GM18507 (cell line): ENCODE measurements at places on chromosomes 2 and 18.

DNA sequence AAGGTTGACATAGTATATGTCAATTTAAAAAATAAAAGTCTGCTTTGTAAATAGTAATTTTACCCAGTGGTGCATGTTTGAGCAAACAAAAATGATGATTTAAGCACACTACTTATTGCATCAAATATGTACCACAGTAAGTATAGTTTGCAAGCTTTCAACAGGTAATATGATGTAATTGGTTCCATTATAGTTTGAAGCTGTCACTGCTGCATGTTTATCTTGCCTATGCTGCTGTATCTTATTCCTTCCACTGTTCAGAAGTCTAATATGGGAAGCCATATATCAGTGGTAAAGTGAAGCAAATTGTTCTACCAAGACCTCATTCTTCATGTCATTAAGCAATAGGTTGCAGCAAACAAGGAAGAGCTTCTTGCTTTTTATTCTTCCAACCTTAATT is 78.6 kb upstream of the CSRNP3 start:
- DNase-seq: no peak

- no peak for DNase-seq
These were observed 55.7 kb downstream of the ACSL3 start for GRCh38 chr2:222916229-222917197.

GRCh38 chr2:133562558-133562957 is 5.7 kb downstream of the NCKAP5 start:
- no peak for DNase-seq

- no peak for DNase-seq
These were observed 9.3 kb upstream of the AGBL5 start for GRCh38 chr2:27042159-27042661.

DNA sequence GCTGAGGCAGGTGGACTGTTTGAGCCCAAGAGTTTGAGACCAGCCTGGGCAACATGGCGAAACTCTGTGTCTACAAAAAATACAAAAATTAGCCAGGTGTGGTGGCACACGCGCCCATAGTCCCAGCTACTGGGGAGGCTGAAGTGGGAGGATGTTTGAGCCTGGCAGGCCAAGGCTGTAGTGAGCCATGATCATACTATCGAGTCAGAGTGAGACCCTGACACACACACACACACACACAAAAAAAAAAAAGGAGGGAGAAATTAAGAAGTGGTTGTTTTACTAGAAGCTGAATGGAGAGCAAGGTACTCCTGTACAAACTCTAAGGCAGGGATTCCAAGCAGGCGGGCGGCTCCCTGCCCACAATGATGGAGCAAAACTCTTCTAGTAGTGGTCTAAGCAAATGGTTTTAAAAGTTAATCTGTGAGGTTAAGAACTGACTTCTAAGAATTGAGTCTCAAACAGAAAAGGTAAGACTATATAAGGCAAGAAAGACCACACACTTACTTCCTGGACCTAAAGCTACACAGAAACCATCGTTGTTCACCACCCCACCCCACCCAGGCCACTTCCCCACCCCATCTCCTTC is 2.6 kb downstream of the ANKRD44 start:
- no peak for DNase-seq

DNA sequence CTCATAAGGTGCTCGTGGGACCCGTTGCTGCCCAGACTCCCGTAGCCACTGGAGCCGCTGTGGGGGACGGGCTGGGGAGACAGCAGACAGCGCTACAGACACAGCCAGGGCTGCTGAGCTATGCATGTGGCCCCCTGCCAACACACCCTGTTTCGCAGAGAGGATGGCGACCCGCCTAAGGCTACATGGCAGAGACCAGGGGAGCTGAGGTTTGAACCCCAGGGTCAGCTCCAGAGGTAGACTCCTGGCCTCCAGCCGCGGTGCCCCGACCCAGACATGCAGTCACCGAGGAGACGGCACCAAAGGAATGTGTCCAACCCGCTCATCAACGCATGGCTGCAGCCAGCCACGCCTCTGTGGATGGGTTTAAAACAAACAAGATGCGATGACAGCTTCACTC is 21.0 kb upstream of the HES6 start:
- DNase-seq: no peak

- DNase-seq: no peak
These were observed 137.6 kb upstream of the FN1 start for GRCh38 chr2:215573496-215573895.

DNA sequence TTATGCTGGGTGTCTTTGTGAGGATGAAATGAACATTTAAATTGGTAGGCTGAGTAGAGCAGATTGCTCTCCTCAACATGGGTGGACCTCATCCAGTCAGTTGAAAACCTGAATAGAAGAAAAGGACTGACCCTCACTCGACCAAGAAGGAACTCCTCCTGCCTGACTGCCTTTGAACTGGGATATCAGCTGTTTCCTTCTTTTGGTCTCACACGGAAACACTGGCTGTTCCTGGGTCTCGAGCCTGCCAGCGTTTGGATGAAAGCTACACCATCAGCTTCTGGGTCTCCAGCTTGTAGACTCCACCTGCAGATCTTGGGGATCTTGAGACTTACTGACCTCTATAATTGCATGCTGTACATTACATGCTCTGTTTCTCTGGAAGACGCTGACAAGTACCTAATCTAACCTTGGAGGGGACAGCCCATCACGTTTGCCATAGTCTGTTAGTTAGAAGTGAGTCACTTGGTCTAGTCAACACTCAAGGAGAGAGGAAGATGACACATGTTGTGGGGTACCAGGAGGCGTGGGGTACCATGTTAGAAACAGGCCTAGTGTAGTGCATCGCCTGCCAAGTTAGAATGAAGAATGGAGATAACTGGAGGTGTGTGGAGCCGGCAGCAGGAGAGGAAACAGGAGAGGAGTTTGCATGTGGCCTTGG is 267.0 kb downstream of the MREG start:
- DNase-seq: no peak

- DNase-seq: no peak
These were observed 108.2 kb downstream of the HAUS1 start for GRCh38 chr18:46212398-46212797.
